ENCODE measurements at places on chromosomes 4 and X. TPM values are rescaled to one million over a fixed set of nuclear protein-coding genes. Genes with fewer than 3 reads are reported as not detected.

GRCh38 chrX:6227935-6228334, 732 bp downstream of the NLGN4X start:
- no peak for DNase-seq

- peak; percentile 42 for DNase-seq
Measured at GRCh38 chrX:17021851-17022604, 75.6 kb downstream of the REPS2 start.

DNA sequence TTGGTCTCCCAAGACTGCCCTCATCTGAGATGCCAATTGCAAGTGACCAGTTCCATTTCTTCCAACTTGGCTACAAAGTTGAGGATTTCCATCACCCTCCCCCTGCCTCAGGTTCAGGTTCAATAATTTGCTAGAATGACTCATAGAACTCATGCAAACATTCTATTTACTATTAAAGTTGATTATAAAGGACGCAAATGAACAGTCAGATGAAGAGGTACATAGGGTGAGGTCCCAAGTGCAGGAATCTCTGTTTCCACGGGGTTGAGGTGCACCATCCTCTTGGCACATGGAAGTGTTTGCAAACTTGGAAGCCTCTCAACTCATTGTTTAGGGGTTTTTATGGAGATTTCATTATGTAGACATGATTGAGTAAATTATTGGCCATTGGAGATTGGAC, 41.0 kb downstream of the FGFBP1 start:
- no peak for DNase-seq

Gene GPR78
- total RNA-seq: not detected

DNA sequence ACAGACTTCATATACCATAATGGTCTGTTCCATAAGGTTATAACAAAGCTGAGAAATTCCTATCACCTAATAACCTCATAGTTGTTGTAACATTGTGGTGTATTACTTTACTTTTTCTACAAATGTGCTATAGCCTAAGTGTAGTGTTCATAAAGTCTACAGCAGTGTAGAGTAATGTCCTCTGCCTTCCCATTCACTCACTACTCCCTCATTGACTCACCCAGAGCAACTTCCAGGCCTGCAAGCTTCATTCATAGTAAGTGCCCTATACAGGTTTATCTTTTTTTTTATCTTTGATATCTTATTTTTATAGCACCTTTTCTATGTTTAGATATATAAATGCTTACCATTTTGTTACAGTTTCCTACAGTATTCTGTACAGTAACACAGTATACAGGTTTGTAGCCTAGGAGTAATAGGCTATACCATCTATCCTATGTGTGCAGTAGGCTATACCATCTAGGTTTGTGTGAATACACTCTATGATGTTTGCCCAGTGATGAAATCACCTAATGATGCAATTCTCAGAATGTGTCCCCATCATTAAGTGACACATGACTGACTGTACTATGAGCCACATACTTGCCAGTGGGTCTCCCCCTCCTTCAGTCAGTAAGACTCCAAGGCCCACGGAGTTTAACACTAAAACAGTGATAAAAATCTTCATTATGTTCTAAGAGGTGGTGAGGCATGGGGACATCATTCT, 299.9 kb downstream of the UNC5C start:
- no peak for DNase-seq

Gene MAGEA10
- not detected for total RNA-seq

GRCh38 chr4:88672987-88673386, 24.6 kb downstream of the NAP1L5 start:
- DNase-seq: peak; percentile 53

GRCh38 chr4:112842513-112842912, 205.6 kb downstream of the LARP7 start:
- no peak for DNase-seq

Gene HMX1
- not detected for total RNA-seq

Gene CENPU
- total RNA-seq: 15.3 TPM

Gene MAGED4B
- total RNA-seq: not detected

- DNase-seq: peak; percentile 38
Measured at GRCh38 chrX:21725496-21725895, 32.4 kb downstream of the SMPX start.

DNA sequence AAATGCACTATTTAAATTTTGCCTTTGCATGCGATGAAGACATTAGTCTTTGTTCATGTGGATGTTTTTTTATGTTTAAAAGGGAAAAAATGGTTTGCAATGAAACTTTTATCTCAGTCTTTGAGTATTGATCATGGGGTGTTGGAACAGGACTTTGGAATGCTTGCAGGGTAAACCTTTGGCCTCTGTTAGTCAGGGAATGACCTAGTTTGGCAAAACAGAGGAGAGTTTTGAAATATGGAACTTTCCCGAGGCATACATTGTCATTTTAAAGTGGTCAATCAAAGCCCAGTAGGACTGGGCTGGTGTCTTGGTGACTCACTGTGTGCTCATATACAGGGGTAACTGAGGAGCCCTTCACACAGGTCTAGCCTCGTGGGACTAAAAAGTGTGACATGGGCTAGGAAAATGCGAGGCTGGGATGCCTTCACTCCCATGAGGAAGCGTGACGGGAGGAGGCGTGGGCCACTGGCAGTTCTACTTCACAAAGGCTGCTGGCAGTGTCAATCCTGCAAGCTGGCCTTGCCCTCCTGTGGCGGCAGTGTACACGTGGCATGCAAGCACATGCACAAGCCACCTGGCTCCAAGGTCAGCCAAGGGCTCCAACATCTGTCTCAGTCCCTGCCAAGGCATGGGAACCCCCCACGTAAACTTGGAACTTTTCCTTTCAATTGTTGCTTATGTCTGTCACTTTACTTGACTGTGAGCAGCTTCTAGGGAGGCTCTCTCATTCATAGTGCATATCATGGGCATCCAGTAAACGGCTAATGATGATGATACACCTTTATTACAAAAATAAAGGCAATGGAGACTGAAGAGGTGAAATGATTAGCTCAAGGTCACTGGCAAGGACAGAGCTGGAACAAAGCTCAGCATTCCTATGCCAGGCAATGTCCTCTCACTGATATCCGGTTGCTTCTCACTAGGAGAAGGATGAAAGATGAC, 5.2 kb upstream of the F11 start:
- no peak for DNase-seq

DNA sequence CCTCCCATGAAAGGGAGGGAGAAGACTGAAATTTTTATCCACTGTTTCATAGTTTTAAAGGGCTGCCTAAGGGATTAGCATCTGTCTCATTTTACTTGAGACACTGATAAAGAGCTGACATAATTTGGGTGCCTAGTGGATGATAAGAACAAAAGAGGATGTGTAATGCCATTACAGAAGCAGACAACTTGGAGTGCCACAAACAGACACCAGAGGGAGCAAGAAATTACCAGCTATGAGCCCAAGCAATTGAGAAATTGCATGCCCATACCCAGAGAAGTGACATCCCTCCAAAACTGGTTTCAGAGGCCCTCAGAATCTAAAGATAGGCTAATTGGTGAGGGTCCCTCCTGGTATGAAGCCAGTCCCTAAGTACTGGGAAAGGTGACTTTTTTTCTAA, 38.5 kb upstream of the POU3F4 start:
- peak; percentile 49 for DNase-seq
